ENCODE measurements at places on chromosomes 6 and 20.

- peak; percentile 8 for DNase-seq
Measured at GRCh38 chr6:143368426-143368825, 82.1 kb downstream of the ADAT2 start.

GRCh38 chr6:110392727-110393126 lies 22.6 kb downstream of the DDO start:
- DNase-seq, result no peak

- DNase-seq, result peak; percentile 62
Measured at GRCh38 chr6:15299430-15300131, 53.7 kb downstream of the JARID2 start.

- no peak for DNase-seq
Measured at GRCh38 chr6:111502154-111502553, 19.1 kb upstream of the REV3L start.

GRCh38 chr6:136438441-136438840 lies 111.8 kb downstream of the MAP7 start:
- no peak for DNase-seq

DNA sequence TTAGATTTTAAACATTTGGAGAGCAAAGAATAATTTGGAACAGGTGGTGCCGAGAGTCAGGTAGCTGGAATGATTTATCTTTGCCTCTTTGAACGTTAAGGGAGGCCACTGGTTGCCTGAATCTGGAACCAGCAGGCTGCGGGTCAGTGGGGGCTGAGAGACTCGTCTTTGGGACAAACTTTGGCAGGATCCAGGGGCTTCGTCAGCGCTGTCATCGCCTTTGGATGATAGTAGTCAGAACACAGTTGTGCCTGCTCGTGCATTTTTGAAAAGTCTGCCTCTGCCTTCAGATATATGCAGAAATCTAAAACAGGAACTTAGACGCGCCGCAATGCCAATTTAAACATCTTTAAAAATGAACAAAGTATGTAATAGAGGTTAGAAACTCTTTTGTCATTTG lies 5.0 kb downstream of the EYA2 start:
- no peak for DNase-seq

DNA sequence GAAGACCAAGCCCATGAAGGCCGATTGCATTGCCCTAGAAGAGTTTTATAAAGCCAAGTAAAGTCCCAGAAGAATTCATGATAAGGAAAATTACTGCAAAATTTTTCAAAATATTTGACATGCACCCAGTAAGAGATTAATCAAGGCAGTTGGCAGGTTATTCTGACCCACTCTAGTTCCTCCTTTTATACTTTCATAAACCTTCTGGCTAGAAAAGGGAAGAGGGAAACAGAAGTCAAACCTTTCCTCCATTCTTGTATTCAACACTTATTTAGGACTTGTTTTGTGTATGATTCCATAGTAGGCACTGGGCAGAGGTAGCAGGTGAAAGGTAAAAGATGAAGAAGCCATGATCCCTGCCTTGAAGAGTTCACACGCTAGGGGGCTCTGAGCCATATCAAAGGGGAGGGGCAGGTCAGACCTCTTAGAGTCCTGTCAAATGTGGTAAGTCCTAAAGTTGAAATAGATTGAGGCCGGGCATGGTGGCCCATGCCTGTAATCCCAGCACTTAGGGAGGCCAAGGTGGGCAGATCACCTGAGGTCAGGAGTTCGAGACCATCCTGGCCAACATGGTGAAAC lies 85.4 kb downstream of the NDUFAF5 start:
- DNase-seq, result no peak

DNA sequence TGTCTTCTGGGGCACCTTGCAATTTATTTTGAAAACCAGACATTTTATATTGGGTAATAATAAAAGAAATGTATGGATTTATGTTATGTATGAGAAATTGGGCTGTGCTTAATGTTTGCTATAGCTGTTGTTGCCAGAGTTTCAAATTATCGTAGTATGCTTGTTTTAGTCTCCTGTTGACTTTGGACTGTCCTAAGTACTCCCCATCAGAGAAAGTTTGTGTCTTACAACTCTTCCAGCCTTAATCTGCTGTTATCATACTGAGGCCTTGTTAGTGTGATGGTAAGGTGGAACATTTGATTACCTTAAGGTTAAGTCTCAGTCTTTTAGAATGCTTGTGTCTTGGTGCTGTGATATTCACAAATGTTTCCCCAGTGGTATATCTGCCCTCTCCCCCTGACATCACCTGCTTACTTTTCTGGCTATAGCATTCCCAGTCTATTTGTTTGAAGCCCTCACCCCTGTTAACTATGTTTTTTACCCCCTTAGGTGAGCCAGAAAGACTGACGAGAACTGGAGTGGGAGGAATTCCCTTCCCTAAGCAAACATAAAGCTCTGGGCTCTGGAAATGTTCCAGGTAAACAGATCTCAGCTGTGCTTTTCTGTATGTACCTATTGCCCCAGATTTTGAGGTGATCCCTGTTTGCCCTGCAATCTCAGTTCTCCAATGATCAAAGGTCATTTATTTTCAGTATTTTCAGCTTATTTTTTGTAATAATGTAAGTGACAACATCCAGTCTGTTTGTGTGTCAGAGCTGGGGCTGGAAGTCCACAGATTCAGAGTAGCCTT lies 581.1 kb upstream of the CITED2 start:
- no peak for DNase-seq

DNA sequence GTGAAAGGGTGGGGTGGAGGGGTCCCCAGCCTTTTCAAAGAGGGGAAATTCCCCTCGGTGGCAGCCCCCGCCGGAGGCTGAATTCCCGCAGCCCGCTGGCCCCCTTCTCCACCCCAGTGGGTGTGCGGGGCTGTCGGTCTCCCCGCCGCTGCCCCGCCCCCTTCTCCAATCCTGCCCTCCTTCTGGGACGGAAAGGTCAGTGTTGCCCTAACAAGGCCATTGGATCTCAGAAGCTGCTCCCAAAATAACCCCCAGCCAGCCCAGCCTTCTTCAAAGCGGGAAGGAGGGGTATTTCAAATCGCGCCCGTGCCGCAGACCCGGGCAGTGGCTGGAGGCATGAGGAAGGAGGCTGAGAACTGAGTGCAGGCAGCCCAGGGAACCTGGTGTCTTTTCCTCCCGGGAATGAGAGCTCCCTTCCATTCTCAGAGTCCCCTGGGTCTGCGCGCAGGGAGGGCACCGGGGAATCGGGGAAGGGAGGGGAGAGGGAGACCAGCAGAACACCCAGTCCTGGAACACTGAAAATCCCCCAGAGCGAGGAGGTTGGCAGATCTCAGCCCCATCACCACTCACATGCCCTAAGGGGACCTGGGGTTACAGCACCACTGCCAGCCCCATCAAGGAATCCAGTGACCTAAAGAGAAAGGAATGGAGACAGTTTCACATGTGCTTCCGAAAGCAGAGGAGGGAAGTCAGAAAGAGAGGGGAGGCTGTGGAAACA lies at the start of gene JPH2:
JPH2 (minus strand) TSS at position 135 of the 718 bp plus-strand sequence. CDS start 483 bp downstream, outside the sequence.
- no peak for DNase-seq

DNA sequence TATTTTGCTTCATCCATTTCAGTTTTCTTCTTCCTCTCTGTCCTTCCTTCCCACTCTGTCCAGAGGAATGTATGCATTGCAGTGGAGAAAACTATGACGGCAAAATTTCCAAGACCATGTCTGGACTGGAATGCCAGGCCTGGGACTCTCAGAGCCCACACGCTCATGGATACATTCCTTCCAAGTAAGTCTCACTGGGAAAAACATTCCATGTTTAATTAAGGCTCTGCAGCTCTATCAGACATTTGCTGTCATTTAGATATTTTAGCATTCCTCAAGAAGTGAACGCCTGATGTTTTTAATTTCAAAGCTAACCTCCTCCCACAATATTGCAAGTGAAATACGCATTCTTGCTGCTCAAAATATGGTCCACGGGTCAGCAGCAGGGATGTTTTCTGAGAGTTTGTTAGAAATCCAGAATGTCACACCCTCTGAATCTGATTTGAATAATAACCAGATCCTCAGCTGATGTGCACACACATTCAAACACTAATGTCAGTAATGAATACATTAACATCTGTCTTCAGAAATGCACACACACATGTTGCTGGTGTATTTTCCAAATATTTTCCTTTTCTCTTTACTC lies 12.8 kb downstream of the PLG start:
- DNase-seq, result no peak

- DNase-seq, result no peak
Measured at GRCh38 chr20:38880952-38881735, 45.1 kb upstream of the FAM83D start.

DNA sequence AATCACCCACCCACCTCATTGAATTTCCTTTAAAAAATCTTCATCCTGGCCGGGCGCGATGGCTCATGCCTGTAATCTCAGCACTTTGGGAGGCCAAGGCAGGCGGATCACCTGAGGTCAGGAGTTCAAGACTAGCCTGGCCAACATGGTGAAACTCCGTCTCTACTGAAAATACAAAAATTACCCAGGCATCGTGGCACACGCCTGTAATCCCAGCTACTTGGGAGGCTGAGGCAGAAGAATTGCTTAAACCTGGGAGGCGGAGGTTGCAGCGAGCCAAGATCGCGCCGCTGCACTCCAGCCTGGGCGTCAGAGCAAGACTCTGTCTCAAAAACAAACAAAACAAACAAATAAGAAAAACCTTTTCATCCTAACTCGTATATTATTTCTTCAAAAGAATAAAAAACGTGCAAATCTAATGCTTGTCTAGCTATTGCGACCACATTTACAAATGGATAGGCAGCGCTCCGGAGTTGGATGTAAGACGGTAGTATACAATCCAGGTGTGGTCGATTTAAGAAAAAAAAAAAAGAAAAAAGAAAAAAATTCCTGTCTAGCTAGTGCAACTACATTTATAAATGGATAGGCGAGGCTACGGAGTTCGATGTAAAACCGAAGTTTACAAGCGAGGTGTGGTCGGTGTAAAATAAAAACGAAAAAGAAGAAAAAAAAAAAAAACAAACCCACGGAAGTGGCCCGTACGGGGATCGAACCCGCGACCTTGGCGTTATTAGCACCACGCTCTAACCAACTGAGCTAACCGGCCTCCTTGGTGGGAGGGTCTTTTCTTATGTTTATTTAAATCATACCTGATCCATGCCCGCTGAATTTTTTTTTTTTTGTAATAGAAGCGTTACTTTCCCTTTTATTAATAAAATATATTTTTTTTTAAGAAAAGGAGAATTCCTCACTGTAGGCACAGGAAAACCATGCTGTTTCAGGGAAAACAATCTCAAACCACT lies 70.7 kb upstream of the PRSS16 start:
- no peak for DNase-seq
